ENCODE measurements at places on chromosomes 2 and 18.
A peak's percentile ranks its signal among the peaks of the same experiment; 100 is the strongest.

- no peak for DNase-seq
These were observed 10.5 kb upstream of the PRELID3A start for GRCh38 chr18:12397254-12397653.

- DNase-seq, result peak; percentile 27
These were observed 767 bp downstream of the RHOB start for GRCh38 chr2:20447437-20448245.

DNA sequence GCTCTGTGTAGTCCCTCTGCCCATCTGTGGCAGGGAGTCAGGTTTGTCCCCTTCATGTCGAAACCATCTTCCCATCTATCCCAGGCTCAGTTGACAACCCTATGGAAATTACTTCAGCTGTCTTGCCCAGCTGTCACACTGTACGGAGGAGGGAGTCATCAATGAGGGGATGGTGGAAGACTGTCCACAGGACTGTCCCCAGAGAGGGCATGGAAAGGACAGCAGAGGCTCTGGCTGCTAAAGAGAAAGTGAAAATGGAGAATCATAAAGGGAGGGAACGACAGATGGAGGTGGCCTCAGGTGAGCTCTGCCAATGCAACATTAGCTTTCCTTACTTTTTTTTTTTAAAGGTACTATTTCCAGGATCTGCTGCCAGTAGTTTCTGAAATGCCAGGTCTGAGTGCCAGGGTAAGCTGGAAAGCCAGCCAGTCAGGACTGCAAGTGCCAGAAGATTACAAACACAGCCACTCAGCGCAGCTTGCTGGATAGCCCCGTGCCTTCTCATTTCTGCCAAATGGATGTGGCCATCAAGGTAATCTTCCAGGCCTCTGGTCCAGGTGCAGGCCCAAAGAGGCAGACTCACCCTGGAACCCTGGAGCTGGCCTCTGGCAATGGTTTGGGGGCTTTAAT is 192.8 kb downstream of the AGPS start:
- DNase-seq, result no peak

DNA sequence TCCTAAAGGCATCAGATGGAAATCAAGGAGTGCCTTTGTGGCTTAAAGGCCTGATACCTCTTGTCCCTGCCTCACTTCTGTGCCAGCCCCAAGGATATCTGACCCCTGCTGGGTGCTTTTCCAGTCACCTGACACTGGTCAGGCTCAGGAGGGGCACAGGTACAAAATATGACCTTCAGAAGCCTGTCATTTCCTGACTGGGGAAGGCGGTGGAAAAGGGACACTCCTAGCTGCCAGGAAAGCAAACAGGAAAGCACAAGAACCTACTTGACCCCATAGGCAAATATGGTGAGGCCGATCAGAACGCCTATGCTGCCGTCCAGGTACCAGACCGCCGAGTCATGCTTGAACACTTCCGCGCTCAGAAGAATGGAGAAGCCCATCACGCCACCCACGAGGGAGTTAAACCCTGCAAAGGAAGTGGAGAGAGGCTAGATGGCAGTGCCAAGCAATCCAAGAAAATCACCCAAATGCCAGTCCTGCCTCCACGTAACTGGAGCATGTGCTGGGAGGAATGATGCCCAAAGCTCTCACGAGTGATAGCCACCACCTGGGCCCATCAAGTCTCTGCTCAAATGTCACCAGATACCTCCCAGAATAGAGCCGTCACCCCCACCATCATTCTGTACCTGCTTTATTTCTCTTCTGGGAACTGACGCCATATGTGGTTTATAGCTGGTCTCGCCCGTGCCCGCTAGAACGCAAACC is 204.0 kb downstream of the MGAT5 start:
- no peak for DNase-seq

DNA sequence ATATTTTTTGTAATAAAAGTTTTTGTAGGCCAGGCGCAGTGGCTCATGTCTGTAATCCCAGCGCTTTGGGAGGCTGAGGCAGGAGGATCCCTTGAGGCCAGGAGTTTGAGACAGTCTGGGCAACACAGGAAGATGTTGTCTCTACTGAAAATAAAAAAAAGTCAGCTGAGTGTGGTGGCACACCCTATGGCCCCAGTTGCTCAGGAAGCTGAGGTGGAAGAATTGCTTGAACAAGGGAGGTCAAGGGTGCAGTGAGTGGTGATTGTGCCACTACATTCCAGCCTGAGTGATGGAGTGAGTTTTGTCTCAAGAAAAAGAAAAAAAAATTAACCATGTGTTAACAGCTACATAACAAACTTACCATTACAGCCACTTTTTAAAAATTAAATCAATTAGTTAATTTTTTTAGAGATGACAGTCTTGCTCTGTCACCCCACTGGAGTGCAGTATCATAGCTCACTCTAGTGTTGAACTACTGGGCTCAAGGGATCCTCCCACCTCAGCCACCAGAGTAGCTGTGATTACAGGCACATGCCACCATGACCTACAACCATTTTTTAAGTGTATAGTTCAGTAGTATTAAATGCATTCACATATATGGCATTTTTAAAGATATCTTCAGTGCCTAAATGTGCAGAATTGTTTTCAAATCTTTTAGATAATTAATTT is 67.2 kb upstream of the ACYP2 start:
- DNase-seq, result no peak

GRCh38 chr2:217947383-217948350 is 55.1 kb downstream of the TNS1 start:
- no peak for DNase-seq

DNA sequence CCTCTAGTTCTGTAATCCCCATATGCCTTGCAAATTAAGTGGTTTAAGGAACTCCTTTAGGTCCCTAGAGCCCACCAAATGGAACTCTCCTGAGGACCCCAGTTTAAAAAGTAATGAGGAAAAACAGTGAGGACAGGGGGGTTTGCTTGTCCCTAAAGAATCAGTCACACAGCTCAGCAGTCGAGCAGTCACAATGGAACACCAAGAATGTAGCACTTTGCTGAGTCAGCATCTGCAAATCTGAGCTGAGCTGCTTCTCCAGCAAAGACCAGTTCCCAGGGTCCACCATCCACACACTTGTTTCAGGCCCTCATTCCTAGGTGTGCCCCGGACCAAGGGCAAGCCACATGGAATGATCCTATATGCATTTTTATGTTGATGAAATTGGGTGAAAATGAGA is 46.2 kb upstream of the NEDD4L start:
- no peak for DNase-seq

DNA sequence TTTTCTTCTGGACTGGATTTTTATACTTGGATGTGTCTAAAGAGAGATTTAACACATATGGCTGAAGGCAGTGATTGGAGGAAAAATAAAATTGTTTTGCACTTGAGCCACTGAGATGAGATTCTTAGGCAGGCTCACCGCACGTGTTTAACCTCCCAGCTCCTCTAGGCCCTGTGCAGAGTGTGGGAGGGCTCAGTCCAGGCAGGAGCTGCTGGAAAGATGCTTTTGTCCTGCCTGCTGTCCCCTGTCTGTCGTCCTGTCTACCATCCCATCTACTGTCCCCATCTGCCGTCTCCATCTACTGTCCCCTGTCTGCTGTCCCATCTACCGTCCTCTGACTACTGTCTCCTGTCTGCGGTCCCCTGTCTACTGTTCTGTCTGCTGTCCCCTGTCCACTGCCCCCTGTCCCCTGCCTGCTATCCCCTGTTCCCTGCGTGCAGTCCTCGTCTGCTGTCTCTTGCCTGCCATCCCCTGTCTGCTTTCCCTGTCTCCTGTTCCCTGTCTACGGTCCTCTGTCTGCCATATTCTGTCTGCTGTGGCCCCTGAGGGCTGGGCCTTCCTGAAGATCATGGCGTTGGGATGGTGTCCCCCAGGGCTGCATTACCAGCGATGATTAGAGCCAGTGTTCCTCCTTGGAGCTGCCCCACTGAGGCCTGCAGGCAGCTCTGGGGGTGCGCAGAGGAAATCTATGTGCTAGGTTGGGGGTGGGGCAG is 43.7 kb upstream of the HS6ST1 start:
- DNase-seq, result no peak

DNA sequence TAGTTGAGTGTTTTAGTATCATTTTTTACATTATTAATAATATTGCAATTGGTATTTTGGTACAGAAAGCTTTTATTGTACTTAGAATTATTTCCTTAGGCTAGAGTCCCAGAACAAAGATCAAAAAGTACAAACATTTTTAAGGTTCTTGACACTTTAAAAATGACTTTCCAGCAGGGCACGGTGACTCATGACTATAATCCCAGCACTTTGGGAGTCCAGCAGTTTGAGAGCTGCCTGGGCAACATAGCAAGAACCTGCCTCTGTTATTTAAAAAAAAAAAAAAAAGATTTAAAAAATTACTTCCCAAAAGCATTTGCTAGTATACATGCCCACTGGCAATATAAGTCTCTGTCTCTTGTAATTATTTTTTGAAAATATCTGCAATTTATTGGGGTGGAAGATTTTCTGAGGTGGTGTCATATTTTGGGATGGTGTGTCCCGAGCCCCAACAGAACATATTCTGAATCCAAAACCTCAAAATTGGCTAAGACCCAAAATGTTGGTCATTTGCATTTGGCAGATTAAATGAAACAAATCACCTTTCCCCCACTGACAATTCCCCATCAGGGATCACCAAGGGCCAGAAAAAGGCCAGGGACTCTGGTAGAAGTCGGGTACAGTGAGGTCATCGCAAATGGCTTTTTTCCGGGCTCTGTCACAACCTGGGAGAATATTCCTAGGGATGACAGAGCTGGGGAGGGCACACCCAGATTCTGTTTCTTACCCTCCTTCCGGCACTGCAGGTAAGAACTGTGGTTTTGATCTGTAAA is 42.1 kb downstream of the NIFK start:
- DNase-seq, result no peak

GRCh38 chr2:46143429-46144132 is 153.6 kb upstream of the EPAS1 start:
- no peak for DNase-seq

GRCh38 chr18:32175265-32175664 is 14.6 kb upstream of the MEP1B start:
- no peak for DNase-seq

- no peak for DNase-seq
These were observed 141.2 kb downstream of the LRATD1 start for GRCh38 chr2:14773696-14774095.

DNA sequence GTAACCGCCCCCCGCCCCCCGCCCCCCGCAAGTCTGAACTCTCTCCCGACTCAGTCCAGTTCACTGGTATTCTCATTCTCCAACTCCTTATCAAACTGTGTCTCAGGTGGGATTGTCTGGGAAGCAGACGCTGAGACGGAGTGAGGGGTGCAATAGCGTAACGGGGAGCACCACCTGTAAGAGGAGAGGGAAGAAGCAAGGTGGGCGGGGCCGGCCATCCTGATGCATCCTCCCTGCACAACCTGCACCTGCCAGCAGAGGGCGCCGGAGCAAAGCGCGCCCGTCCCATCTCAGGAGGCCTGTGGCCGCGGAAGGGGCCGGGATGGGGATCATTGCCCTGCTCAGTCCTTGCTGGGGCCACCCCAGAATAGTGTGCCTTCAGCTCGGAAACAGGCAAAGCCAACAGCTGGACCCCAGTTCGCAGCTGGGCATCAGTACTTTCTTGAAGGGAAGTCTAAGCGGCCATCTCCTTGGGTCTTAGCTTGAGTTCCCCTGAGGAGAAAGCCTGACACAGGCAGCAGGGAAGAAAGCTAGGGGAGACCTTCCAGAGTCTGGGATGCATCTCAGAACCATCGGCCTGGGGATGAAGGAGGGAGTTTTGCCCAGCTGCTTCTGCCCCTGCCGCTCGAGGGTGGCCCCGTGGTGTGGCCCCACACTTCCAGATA is 208.0 kb downstream of the TFCP2L1 start:
- DNase-seq, result peak; percentile 82

- DNase-seq, result no peak
These were observed 28.1 kb downstream of the NCKAP1 start for GRCh38 chr2:183010112-183010511.

DNA sequence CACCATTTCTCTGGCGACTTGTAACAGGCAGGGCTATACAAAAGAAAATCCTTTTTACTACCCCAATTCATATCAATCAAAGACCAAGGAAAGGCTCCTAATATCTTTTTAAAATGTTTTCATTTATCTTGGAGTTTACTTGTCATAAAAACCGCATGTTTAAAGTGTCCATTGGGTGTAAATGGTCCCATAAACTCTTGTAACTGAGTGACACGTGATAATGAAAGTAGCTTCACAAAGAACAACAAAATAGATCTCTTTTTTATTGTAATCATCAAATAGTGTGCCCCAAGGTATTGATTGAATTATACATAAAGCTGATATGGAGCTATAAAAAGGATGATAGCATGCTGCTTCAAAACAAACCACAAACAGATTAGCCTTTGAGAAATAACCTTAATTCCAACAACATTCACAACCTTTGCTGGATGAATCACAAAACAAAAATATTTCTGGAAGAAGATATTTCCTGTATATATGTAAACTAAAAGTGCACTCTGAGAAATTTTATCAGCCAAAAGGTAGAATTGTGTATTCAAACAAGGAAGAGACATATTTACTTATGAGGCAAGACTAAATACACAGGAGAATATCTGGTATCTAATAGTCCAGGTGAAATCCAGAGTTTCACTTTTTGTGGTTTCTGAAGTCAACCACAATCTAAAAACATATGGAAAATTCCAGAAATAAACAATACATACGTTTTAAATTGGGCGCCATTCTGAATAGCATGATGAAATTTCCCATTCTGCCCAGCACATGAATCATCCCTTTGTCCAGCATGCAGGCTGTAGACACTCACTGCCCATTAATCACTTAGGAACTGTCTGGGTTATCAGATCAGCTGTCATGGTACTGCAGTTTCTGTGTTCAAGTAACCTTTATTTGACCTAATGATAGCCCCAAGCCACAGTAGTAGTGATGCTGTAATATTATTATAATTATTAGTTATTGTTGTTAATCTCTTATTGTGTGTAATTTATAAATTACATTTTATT is 237.5 kb downstream of the PIK3C3 start:
- DNase-seq, result no peak

- no peak for DNase-seq
These were observed 98.6 kb downstream of the SLC4A10 start for GRCh38 chr2:161722547-161723503.

DNA sequence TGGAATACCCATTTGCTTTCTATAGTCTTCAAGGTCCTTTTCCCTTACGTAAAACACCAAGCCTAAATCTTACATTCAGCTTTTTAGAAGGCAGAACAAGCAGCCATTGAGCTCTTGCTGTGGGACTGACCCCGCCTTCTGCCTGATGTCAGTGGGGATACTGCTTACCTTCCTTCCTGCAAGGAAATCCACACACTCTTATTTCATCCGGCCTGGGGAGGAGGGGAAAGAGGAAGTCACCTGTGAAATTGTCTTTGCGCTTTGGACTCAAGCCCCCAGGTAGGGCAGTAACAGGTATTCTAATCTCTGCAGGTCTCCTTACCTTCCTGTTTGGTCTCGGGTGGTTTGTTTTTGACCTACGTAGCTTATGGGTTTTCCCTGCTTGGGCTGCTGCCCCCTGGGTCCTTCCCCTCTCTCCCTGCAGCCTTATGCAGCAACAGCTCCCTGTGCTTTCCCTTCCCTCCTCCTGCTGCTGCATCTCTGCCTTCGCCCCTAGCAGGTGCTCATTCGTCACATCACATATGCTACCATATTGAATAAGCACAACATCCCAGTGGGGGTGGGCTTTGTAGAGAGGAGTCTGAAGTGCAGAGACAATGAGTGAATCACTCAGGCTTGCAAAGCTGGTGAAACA is 402.5 kb upstream of the TRIB2 start:
- no peak for DNase-seq
